ENCODE measurements at places on chromosomes 12 and 14.
A peak's percentile ranks its signal among the peaks of the same experiment; 100 is the strongest.

DNA sequence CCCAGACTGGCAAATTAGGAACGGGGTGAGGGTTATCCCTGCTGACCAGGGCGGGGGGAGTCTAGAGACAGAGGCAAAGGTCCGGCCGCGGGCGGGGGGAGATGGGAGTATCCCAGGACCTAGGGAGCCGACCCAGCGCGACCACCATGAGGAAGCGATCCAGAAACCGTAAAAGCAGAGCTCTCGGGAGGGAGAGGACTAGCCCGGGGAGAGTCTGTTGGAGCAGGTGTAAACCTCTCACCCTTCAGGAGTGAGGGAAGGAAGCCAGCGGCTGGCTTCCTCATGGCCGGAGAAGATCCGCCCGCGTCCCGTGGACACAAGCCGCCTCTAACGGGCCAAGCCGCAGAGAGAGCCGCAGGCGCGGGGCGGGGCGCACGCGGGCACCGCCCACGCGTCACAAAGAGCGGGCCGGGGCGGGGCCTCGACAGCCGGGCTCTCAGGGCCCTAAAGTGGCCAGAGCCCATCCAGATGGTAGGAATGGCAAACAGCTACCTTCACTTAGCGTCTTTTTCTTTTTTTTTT is at the start of gene ACRBP:
Gene ACRBP (minus strand): TSS at position 350 of the 522 bp plus-strand sequence. CDS start 66 bp downstream, at position 284.
- DNase-seq: peak; percentile 29

DNA sequence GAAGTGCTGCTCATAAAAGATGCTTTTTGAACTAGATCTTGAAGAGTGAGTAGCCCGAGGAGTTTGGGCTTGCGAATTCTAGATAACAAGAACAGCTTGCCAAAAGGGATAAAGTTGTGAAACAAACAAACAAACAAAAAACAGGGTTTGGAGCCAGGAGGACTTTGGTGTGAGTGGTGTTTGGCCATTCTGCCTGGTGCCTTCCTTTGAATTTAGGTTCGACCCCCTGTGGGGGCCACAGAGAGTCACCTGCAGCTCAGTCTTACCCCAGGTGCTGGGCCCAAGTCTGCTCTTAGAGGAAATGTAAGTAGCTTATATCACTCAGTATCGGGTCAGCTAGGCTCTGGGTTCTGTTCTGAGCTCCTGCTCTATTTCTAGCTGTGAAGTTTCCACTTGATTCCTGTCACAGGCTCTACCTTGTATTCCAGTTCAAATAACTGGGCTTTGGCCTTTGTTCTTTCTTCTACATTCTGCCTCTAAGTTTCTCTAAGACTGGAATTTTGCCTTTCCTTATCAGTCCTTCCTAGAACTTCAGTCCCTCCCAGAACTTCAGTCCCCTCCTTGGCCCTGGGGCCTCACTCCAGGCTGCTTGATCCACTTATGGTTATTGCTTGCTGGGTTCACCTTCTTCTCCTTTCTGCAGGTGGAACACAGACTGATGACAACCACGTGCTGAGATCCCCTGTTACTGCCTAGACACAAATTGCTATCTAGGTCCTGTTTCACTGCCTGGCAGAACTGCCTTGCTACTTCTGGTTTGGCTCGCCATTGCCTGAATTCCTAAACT is 20.5 kb upstream of the DUSP6 start:
- no peak for DNase-seq

- no peak for DNase-seq
Observed at GRCh38 chr14:103315941-103316340, 18.1 kb upstream of the EIF5 start.

GRCh38 chr12:70812136-70812535 is 108.4 kb downstream of the PTPRR start:
- DNase-seq: no peak

GRCh38 chr12:32145096-32145495 is 38.4 kb downstream of the BICD1 start:
- DNase-seq: no peak

DNA sequence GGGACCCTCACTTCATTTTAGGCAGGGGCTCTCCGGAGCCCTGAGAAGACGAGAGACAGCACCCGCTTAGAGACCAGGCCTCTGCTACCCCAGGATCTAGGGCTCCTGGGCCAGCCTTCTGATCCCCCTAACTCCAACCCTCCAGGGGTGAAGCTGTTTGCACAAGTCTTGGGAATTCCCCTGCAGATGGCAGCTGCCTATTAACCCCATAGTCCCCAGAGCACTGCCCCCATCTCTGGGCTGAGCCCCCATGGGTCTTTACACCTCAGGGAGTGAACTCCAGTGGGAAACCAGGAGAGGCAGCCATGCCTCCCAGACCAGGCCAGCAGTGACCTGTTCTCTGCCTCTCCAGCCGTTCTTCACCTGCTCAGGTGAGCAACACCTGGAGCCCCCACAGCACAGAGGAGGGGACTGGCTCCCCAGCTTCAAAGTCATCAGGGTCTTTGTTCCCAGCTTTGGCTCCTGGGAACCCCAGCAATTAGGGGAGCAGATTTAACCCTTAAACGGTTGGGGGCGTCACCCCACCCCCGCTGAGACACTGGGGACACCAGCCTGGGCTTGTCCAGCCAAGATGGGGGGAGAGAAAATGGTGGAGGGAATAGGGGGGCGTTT is 2.3 kb downstream of the WNT10B start:
- DNase-seq: no peak

DNA sequence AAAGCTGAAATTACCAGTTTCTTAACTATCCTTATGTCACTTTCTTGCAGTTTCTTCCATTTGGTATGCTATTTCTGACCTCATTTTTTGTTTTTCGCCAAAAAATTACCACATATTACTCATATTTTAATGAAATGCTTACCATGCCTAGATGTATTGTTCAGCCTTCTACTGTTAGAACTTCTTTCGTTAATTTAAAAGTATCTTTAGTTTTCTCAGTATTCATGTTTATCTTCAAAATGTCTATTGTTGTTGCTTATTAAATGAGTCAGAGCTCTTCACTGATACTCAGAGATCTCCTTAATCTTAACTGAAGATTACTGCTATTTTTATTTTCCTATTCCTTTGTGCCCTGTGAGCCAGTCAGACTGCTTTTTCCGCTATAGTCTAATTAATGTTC is 20.5 kb downstream of the RAP1B start:
- no peak for DNase-seq

GRCh38 chr14:73842201-73842600 is 9.4 kb upstream of the PTGR2 start:
- no peak for DNase-seq

GRCh38 chr14:74913986-74914573 is 9.0 kb downstream of the RPS6KL1 start:
- no peak for DNase-seq

DNA sequence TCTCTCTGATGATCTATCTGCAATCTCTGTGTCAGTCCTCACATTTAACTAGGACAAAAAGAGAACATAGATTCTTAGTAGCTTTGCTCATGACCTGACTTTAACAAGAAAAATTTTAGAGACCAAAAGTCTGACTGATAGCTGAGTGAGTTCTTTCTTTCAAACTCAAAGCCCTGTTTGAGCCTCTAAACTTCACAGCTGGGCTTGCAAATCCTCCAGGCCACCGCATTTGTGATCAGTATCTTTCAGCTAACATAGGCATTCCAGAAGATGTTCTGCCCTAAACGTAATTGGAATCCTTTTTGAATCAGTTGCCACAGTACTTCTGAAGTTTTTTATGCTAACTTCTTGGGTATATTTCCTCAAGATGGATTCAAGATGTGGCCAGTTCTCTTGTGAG is 459.0 kb downstream of the DPF3 start:
- no peak for DNase-seq

GRCh38 chr12:26119391-26119989 is 5.3 kb downstream of the BHLHE41 start:
- DNase-seq: no peak

- no peak for DNase-seq
Observed at GRCh38 chr14:66330916-66331315, 155.3 kb upstream of the CCDC196 start.

DNA sequence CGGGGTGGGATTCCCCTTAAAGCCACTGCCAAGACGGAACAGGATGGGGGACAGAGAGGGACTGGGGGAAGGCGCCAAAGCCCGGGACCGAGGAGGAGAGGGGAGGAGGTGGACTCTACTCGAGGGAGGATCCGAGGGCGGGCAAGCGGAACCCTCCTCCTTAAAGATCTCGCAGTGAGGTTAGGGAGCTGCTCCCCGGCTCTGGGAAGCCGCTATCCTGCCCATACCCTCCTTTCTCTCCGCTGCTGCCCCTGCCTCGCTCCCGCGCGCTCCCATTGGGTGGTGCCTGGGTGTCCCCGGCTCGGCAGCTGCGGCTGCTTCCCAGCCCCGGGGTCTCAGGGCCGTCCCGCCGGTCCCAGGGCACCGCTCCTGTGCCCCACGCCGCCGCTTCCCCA is 16.4 kb downstream of the KRT18 start:
- DNase-seq: no peak

DNA sequence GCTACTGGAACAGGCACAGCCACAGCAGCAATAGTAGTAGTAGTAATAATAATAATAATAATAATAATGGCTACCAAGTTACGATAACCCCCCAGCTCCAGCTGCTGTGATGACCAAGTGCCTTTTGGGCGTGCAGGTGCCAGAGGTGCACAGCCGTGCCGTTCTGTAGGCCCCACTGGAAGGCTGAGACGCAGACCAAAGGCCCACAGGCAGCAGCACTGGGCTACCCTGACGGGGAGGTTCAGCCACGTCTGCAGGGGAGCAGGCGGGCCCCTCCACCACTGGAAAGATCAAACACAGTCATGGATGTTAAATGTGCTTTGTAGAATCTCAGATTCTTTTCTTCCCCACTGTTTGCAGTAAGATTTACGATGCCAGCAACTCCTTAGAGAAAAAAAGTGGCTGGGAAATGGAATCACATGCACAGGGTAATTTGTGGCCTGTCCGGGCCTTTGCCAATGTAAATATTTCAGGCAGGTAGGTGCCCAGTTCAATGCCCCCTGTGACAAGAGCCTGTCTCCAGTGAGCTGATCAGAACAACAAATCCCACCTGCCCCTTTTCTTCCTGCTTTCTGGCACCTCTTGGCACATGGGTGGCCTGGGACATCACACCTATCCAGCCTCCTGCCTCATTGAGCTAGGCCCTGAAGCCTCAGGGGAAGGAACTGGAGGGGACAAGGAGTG is 32.6 kb downstream of the CCDC85C start:
- DNase-seq: no peak

GRCh38 chr14:91374879-91375702 is 42.5 kb downstream of the CCDC88C start:
- DNase-seq: no peak

GRCh38 chr12:66351301-66351700 is 49.0 kb downstream of the HELB start:
- DNase-seq: no peak

GRCh38 chr12:131018808-131019397 is 65.2 kb downstream of the ADGRD1 start:
- no peak for DNase-seq

GRCh38 chr14:49893309-49894213 is 679 bp downstream of the ARF6 start:
- peak; percentile 85 for DNase-seq

- no peak for DNase-seq
Observed at GRCh38 chr12:63996556-63996955, 152.1 kb downstream of the SRGAP1 start.

GRCh38 chr12:14505626-14506596 is 61.8 kb downstream of the PLBD1 start:
- no peak for DNase-seq

- no peak for DNase-seq
Observed at GRCh38 chr14:32567543-32568384, 238.7 kb downstream of the AKAP6 start.

GRCh38 chr12:121861636-121862254 is 3.1 kb upstream of the HPD start:
- no peak for DNase-seq

- no peak for DNase-seq
Observed at GRCh38 chr12:118790578-118790977, 190.8 kb upstream of the SRRM4 start.

- no peak for DNase-seq
Observed at GRCh38 chr12:23628806-23629205, 320.7 kb downstream of the SOX5 start.

- DNase-seq: no peak
Observed at GRCh38 chr12:3662521-3662921, 90.4 kb downstream of the CRACR2A start.

GRCh38 chr12:1517734-1518525 is 76.5 kb downstream of the FBXL14 start:
- no peak for DNase-seq

- no peak for DNase-seq
Observed at GRCh38 chr14:31864937-31865855, 211.9 kb upstream of the ARHGAP5 start.

GRCh38 chr14:25406818-25407217 is 356.9 kb upstream of the STXBP6 start:
- DNase-seq: no peak

DNA sequence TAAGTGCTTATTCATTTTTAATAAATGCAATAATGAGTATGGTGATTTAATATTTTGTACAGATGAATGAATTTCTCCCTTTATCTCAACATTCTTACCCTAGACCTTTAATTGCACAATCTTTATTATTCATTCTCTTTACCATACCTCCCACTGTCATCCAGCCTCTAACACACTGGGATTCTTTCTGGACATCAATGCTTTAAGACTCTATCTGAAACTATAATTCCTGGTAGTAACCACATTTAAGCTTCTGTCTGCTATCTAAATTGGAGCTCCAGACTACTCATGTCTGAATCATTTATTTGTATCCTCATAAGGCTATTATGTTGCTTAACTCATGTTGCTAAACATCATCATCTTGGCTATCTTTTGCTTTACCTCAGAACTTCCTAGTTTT is 270.2 kb downstream of the ALG10B start:
- no peak for DNase-seq

DNA sequence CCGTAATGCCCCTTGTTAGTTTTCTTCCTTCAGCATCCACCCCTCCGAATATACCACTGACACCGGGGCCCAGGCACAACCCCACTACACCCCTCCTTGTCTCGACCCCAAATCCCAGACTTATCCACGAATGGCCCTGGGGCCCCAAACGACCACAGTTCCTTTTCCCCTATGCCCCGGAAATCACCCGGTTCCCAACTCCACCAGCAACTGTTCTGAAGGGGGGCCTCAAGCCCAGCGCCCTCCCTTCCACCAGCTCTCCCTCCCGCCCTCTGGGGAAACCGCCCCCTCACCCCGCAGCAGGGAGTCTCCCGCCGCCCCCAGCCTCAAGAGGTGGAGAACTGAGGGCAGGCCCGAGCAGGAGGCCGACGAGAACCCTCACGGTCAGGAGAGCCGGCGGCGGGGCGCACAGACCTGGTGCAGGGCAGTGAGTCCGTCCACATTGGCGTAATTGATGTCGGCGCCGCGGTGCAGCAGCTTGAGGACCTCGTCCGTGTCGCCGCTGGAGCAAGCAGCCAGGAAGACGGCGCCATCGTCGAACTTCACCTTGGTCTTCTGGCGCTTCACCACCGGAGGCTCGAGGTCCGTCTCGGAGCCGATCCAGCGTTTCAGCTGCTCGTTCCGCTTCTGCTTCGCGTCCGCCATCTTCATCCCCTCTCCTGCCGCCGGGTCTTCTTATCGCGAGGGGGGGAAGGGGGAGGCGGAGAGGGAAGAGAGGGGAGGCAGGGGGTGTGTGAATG is 446 bp downstream of the PPP1R12A start:
- DNase-seq: peak; percentile 57

GRCh38 chr12:128228581-128228980 is 38.4 kb upstream of the TMEM132C start:
- no peak for DNase-seq

GRCh38 chr12:56521209-56521589 is 421 bp upstream of the RBMS2 start:
- no peak for DNase-seq

- DNase-seq: no peak
Observed at GRCh38 chr12:25710128-25710527, 157.0 kb upstream of the LMNTD1 start.

Measured in stimulated activated CD4-positive, alpha-beta T cell treated with anti-CD3 and anti-CD28 coated beads, Interleukin-4, amount 100 ng/mL, for 24 hours (primary cell).